ENCODE measurements at places on chromosomes 4 and X.

DNA sequence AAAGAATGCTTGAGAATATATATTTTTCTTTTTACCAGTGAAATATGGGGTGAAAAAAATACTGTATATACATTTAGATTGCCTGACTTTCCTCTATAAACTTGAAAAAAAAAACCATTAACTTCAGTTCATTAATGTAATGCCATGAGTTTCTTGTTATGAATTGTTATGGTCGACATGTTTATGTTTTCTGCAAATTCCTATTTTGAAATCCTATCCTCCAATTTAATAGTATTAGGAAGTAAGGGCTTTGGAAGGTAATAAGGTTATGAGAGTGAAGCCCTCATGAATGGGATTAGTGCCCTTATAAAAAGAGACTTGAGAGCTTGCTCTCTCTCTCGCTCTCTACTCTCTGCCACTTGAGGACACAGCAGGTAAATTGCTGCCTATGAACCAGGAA, 211.4 kb downstream of the LDB2 start:
- DNase-seq, result no peak

- DNase-seq, result no peak
Observed at GRCh38 chr4:11860996-11861395, 432.3 kb upstream of the HS3ST1 start.

DNA sequence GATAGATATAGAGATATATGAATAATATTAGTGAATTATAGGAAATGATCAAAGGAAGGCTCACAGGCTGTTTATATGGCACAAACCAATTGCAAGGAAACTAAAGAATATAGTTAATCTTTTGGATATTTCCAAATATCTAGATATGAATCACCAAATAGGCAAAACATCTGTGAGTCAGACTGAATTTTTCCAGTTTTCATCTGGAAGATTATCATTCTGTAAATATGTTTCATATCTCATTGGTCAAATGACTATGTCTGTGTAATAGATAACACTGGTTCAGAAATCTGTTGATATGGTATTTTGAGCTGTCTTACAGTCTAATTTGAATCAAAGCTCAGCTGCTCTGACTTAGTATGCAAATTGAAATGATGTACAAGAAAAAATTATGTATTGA, 303.6 kb downstream of the FAM133A start:
- no peak for DNase-seq

- peak; percentile 16 for DNase-seq
Observed at GRCh38 chrX:110853610-110854009, 58.0 kb upstream of the CHRDL1 start.

DNA sequence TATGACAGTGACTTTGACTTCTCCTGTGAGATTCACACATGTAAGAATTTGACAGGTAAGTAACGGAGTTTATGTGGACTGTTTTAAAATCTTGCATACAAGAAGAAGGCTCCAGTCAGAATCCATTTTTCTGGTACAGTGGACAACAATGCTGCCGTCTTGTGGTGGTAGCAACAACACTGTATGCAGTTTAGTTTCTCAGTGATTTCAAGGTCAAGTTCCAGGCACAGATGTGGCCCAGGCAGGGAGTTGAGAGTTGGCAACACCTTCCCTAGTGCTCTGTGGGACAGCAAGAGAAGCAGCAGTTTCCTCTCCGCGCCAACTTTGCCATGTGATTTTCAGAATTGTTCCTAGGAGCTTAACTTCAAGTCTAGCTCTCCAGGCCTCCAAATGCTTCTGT, 56.0 kb upstream of the STPG2 start:
- DNase-seq, result no peak

- no peak for DNase-seq
Observed at GRCh38 chr4:183229397-183229796, 90.7 kb downstream of the CLDN22 start.

- DNase-seq, result no peak
Observed at GRCh38 chr4:43271946-43272345, 379.4 kb downstream of the GRXCR1 start.

- no peak for DNase-seq
Observed at GRCh38 chr4:37821953-37822605, 4.4 kb upstream of the PGM2 start.

GRCh38 chr4:11904117-11904535, 475.4 kb upstream of the HS3ST1 start:
- DNase-seq, result no peak

GRCh38 chr4:3524349-3524748, 7.9 kb downstream of the LRPAP1 start:
- DNase-seq, result no peak

- no peak for DNase-seq
Observed at GRCh38 chrX:140525448-140525847, 20.6 kb upstream of the SOX3 start.

DNA sequence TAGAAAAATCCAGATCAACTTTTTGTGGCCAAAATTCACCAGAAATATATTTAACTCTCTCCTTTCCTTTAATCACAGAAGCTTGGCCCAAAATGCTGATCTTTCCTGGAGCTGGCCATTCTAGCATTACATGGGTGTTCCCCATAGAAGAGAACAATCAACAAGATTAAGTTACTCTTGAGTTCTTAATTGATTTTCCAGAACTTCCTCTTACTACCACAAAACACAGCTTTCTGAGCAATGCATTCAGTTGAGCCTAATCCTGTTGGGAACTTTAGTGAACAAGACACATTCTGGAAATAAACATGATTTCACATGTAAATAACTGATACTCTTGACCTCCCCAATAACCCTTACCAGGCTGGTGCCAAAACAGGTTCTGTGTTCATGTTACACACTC, 45.4 kb upstream of the STIM2 start:
- DNase-seq, result no peak

DNA sequence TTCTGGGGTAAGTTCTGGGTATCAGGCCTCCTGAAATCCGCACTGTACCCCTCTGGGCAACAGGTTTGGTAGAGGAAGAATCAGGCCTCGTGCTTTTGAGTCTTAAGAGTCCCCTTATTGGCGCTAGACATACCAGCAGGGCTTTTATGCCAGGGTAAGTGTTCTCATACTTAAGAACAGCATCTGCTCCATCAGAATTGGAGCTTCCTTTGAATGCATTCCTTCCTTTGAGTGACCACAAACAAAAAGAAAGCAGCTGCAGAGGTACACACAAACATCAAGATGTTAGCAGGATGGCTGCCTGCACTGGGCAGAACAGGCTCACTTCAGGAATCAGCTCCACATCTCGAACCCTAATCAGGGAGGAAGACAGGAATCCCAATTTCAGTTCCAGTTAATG, 156.8 kb downstream of the MGST2 start:
- no peak for DNase-seq

GRCh38 chr4:122636697-122637096, 15.8 kb upstream of the IL21 start:
- no peak for DNase-seq

DNA sequence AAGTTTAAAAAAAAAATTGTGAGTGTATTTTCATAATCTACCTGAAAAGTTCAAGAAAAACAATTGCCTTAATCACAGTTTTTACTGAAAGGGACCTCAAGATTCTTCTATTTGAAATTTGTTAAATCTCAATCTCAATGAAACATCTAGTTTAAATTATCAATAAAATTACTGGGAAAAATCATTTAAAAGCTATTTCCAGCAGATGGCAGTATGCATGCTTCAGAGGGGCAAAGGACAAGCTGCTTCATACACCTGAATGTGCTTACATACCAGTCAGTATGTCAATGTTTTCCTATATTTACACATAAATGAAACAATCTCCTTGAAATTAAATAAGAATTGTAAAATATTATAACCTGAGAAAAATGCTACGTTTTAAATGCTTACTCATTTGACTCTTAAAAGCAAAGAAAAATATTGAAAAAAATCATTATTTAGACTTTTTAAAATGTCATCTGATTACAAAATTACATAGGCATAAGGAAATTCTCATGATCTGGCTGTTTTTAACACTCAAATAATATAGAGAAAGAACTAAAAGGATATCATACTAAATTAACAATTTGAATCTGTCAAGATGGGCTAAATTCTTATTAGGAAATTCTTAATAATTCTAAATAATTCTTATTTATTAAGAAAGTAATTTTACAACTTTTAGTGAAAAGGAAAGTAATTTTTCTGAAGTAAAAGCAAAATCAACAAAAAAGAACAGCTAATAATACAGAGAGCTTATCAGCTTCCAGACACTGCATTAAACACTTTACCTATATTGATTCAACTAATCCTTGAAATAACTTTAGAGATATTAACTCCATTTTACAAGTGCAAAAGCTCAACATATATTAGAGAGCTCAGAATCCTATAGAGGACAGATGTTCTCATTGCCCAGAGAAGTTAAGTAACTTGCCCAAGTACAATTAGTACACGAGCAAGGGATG, 242.1 kb downstream of the ADAMTS3 start:
- DNase-seq, result peak; percentile 19
